ENCODE measurements at places on chromosomes 7 and 10. TPM values are rescaled to one million over a fixed set of nuclear protein-coding genes. Genes with fewer than 3 reads are reported as not detected.

- DNase-seq: no peak
Measured at GRCh38 chr10:129035052-129035827, 431.8 kb upstream of the MGMT start.

- no peak for DNase-seq
Measured at GRCh38 chr10:104492329-104492940, 138.8 kb downstream of the CFAP58 start.

HOXA6 gene
- not detected for total RNA-seq

GRCh38 chr10:96365571-96365970 is 6.8 kb upstream of the OPALIN start:
- no peak for DNase-seq

- no peak for DNase-seq
Measured at GRCh38 chr7:155066417-155066950, 3.6 kb upstream of the HTR5A start.
